Activated CD8-positive, alpha-beta memory T cell treated with anti-CD3 and anti-CD28 coated beads for 48 hours (primary cell): ENCODE measurements at places on chromosomes 13 and 19.

DNA sequence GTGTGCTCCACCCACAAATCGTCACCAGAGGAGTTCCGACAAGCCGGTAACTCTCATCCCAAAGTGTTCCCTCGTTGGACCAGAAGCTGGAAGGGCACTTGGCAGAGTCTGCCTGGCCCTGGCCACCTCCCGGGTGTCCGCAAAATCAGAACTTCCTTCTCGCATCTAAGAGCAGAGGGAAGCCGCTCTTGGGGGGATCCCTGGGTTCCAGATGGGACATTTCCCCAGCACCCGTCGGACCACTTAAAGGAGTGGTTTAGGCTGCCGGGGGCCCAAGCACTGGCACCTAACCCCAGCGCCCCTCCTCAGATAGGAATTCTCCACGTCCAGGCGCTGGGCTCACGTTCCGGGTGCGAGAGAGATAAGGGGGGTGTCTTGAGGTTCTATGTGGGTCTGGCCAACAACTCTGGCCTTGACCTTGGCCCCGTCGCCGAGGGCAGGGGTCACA is 857 bp upstream of the MAP2K7 start:
- DNase-seq, result no peak

DNA sequence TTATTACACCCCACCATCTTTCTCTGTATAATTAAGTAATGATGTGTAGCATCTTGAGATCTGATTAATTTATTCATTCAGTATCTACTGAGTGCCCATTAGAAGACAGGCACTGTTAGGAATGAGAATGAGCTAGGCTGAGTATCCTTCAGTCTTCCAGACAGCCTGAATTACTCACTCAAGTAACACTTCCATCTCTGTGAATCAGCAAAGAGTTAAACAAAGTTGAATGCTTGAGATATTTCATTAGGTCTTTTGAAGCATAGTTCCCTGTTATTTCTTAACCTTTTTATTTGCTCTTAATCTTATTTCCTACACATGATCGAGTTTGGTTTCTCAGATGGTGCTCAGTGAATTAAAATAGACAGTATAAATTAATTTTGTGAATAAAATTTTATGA is 413.7 kb downstream of the DCT start:
- DNase-seq, result no peak

DNA sequence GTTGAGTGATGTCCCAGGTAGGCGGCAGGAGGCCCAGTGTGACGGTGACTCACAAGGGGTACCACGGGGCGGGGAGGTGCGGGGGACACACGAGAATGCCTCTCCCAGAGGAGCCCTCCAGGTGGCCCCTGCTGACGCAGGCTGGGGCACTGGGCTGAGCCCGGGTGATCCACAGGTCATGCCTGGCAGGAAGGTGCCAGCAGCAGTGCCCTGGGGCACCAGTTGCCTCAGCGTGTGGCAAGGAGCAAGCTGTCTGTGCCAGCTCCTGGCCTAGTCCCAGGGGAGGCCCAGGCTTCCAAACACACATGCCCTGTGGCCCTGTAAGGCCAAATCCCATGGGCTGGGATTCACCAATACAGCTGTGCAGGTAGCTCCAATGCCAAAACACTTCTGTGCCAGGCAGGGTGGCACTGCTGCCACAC is 28.0 kb downstream of the AKT2 start:
- no peak for DNase-seq

- DNase-seq, result no peak
Observed at GRCh38 chr13:50127726-50128291, 112.6 kb downstream of the KCNRG start.

GRCh38 chr13:102777736-102778135 is 4.2 kb upstream of the TEX30 start:
- no peak for DNase-seq

DNA sequence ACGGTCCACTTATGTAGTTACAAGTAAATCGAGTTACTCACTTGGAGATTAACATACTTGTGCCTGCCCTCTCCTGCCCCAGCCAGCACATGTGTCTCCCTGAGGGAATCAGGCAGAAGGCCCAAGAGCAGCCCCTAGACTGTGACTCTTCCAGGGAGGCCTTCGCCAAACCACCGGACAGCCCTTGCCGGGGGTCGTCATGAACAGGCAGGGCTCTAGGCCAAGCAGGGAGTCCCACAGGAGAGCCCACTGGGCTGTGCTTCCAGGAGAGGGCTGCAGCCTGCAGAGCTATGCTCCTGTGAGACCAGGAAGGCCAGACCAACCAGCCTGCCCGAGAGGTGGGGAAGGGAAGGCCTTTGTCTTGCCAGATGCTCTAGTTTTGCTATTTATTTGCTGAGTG is 283.3 kb downstream of the FOXO1 start:
- no peak for DNase-seq

DNA sequence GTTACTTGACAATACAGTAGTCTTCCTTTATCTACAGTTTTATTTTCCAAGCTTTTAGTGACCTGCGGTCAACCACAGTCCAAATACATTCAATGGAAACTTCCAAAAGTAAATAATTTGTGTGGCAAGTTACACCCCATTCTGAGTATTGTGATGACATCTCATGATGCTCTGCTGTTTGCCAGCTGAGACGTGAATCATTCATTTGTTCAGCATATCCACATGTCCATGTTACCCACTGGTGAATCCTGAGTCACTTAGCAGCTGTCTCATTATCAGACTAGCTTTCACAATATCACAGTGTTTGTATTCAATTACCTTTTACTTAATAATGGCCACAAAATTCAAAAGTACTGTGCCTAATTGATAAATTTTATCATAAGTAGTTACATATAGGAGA is 179.8 kb downstream of the PRR20E start:
- DNase-seq, result no peak

DNA sequence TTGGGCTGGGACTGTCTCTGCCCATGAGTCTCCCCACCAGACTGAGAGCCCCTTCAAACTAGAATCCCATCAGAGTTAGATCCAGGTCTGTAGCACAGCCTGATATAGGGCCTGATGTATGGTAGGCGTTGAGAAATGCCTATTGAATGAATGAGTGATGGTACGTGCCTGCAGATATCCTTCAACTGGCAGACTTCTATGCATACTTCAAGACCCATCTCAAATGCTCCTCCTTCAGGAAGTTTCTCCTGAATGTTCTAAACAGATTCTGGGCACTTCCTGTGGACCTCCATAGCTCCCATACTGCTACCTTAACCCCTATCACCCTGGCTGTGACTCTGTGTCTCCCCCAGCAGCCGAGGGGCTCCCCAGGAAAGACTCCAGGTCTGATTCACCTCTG is 48.2 kb downstream of the KCNC3 start:
- no peak for DNase-seq

DNA sequence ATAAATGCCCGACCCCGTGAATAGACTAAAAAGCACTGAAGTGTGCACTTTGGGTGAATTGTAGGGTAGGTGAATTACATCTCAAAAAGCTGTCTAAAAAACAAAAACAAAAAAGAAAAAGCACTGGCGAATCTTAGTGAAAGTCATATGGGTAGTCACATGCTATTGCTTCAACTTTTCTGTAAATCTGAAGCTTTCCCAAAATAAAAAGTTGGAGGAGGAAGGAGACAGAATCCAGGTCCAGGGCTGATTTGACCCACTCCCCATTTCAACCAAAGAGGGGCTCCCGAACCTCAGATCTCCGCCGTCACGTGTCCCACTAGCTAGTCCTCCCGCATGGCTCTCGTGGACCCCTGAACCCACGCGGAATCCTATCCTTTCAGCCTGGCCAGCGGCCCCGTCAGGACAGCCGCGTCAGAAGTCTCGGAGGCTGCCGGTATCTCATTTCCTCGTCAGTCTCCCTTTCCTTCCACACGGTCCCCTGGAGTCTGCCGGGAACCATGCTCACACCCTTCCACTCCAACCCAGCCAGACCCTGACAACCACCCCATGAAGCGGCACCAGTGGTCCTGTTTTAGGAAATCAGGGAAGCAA is 6.1 kb downstream of the PPP1R12C start:
- DNase-seq, result no peak

DNA sequence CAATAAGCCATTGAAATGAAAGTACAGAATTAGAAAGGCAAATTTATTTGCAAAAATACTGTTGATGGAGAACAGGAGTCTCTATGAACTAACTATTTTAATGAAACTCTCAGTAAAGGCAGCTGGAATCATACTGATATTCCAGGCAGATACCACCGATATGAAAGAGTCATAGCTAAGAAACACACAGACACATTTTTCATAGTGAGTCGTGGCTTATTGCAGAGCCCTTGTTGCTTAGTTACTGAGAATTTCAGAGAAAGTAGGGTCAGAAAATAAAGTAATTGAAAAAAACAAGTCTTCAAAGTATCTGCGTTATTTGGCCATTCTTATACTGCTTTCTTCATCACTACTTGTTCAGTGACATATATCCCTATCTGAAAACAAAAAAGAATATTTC is 1890.9 kb downstream of the PCDH9 start:
- DNase-seq, result no peak

DNA sequence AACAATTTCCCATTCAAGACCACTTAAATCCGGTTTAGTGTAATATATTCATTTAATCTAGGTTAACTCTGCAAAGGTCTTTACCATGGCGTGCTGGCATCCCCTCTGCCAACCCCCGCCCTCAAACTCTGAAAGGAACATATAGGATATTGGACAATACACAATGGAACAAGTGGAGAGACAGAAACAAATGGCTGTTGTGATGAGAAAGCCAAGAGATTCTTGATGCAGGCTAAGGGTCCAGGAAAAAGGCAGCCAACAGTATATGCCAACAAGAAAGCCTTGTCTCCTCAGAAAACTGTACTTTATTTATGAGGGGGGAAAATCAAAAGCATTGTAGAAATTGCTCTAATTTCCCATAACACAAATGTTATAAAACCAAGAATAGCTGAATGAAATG is 407.3 kb upstream of the SGCG start:
- DNase-seq, result no peak

DNA sequence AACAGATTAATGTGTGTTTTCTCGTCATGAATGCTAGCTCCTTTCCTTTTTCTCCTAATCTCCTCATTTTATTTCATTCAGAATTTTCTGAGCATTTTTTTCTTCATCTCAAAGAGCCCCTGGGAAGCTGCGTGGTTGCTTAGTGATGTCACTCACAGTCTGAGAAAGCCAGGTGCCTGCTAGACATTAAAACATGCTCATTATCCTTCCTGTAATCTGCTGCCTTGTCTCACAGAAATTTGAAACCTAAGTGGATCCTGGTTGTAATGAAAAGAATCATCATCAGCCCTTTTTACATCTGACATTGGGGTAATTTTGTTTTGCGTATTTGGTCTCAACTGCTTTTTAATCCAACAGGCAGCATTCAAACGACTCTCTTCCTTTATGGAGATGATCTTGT is 108.2 kb upstream of the RNF113B start:
- no peak for DNase-seq
